ENCODE measurements at places on chromosomes 2 and 18.

GRCh38 chr2:172790404-172790803, 54.8 kb downstream of the RAPGEF4 start:
- DNase-seq = no peak

GRCh38 chr2:227973241-227973640, 101.8 kb downstream of the DAW1 start:
- DNase-seq = no peak

DNA sequence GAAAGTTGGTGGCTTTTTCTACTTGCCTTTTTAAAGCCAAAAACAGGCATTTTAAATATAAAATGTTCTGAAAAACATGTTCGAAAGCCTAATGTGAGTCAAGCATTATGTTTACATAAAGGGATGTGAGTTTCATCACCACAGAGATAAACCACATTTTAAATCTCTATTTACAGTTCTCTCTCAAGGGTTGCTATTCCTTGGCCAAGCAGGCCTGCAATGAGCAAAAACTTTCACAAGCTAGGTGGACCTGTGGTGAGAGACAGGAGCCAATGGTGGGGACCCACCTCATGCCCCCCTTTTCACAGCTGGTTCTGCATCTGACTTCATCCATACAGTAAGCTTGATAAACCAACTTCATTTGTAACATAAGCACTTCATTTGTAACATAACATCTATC, 65.1 kb downstream of the CUL3 start:
- DNase-seq = no peak

- DNase-seq = no peak
These were observed 85.3 kb upstream of the ACVR2A start for GRCh38 chr2:147759536-147759935.

- no peak for DNase-seq
These were observed 3.6 kb upstream of the PROM2 start for GRCh38 chr2:95270541-95271081.

- DNase-seq = no peak
These were observed 42.3 kb upstream of the FHOD3 start for GRCh38 chr18:36255072-36255698.

- no peak for DNase-seq
These were observed 198.2 kb downstream of the NDUFA10 start for GRCh38 chr2:239826786-239827522.

GRCh38 chr2:138780446-138780880, 273 bp upstream of the NXPH2 start:
- no peak for DNase-seq

DNA sequence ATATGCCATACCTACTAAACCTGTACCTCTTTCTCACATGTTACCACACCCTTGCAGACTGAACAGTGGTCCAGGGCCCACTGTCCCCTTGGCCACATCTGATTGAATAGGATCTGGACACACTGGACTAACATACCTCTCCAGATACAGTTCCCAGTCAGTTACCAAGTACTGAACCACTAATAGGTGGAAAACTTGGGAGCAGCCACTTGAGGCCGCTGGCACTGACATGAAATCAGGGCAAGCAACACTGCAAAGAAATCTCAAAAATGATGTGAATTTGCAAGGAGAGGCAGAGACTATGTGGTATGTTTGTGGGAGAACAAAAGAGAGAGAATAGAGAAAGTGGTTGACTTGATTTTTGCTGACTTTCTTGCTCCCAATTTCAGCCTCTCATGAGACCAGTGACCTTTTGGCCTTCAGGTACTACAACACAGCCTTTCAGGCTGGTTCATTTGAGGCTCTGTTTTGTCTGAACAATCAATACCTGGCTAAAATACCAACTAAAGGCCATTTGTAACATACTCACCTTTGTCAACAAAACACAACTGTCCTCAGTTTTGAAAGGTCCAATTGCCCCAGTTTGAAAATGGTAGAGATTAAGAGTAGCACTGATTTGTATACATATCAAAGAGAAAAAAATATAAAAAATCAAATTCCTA, 7.8 kb downstream of the GRB14 start:
- DNase-seq = no peak

GRCh38 chr2:140205093-140205492, 1424.9 kb upstream of the NXPH2 start:
- DNase-seq = no peak

DNA sequence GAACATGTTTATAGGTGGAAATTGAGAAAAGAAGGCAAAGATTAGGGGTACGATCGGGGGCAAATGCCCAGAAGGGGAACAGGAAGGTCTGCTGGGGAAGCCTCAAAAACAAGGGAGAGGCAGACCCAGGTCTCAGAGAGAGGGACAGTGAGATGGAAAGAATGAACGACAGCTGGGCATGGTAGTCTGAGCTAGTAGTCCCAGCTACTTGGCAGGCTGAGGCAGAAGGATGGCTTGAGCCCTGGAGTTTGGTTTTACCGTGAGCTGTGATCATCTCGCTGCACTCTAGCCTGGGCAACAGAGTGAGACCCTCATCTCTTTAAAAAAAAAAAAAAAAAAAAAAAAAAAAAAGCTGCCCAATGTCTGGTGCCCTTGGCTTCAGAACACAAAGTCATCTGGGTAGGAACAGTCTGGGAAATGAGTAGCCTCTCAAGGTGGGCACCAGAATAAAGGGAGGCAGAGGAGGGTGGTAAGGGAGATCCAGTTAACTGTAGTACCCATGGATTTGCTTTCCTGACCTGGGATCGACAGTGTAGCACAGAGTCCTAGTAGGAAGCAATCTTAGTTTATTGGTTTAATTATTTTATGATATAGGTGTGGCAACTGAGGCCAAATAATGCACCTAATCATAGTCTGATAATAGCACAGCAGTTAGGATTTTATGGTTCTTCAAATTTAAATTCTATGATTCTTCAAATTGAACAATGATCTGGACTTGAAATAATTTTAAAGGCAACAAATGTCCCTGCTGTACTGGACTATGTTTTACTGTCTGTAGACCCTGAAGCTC, 3.5 kb downstream of the RRM2 start:
- no peak for DNase-seq

DNA sequence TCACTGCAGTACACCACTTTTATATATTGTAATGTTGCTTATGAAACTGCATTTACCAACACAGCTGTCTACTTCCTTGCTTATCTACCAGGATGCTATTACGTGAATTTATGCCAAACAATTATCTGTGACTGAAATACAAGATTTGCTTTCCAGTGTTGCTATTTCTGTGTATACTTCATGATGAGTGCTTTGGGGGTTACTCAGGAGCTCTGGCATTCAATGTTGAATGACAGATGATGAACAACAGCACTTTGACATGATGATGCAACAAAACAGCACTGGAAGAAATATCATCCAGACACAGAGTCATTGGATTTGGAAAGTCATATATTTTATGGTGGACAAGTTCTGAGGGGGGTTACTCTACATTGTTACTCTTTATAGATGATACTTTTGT, 125.8 kb downstream of the NETO1 start:
- DNase-seq = no peak

DNA sequence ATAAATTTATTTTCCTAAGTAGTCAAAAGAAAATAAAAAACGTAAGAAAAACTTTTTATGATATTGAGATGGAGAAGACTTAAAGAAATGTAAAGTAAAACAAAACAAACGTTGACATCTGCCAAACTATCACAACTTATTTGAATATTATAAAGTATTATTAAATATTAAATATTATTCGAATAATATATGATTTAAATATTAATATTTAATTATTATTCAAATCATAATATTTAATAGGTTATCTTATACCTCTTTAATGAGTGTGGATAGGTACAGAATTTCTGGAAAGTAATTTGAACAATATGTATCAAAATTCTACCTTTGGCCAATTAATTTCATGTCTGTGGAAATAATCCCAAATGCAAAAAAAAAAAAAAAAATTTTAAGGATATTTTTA, 278.7 kb downstream of the RAD51AP2 start:
- no peak for DNase-seq

- DNase-seq = peak; percentile 46
These were observed 49.3 kb downstream of the ALPK2 start for GRCh38 chr18:58579561-58580047.

DNA sequence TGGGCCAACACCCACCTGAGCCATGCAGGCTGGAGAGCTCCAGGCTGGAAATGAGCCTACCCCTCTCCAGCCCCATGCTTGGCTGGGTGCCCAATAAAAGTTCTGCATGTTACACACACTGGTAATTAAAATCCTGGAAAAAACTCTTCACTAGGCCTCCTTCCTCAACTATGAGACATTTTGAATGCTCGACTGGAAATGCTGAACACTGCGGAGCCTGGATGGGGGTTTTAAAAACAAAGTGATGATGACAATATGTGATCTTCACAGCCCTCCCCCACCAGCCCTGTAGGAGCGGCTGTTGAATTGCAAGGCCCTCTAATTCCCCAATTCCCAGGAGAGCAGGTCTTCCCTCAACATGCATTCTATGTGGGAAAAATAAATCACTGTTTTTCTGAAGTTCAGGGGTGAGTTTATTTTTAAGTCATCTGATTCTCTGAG, 179.2 kb downstream of the TTC32 start:
- no peak for DNase-seq

- no peak for DNase-seq
These were observed 65.6 kb upstream of the UBXN4 start for GRCh38 chr2:135676031-135676430.

DNA sequence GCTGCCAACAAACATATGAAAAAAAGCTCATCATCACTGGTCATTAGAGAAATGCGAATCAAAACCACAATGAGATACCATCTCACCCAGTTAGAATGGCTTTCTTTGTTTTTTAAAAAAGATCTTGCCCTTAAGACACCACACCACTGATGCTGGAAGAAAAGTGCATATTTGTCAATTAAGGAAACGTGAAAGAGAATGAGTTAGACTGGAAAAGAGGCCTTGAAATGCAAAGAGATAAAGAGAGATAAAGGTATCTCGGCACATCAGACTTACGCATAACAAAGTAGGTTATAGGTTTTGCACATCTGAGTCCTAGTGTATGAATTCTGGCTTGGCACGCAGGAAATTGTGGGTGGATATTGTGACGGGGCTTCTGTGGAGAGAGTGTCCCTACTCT, 149.5 kb downstream of the MTX2 start:
- DNase-seq = no peak

DNA sequence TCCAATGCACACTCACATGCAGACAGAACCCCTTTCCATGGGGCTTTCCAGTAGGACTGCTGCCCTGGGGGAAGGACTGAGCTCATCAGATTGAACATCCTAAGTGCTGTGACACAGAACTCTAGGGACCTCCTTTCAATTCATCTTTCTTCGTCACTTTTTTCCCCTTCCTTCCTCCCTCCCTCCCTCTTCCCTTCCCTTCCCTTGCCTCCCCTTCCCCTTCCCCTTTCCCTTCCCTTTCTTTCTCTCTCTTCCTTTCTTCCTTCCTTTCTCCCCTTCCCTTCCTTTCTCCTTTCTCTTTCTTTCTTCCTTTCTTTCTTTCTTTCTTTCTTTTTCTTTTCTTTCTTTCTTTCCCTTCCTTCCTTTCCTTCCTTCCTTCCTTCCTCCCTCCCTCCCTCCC, 39.6 kb upstream of the GATA6 start:
- DNase-seq = no peak

GRCh38 chr2:3778851-3779495, 75.6 kb downstream of the DCDC2C start:
- no peak for DNase-seq

DNA sequence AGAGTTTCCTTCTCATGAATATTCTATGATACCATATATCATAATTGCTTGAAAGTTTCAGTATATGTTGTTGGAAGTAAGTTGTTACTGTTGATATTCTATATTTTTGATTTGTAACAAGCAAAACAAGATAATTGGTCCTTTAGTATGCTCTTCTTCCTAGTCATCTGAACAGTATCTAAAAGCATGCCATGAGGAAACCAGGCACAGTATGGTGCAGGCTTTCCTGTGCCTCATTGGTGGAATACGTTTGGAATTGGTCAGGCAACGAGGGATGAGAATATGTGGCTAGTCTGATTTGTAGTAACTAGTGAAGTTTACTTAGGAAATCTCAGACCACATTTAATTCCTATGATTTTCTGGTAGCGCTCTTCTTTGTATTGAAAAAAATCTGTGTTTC, 22.8 kb downstream of the ASXL3 start:
- no peak for DNase-seq

DNA sequence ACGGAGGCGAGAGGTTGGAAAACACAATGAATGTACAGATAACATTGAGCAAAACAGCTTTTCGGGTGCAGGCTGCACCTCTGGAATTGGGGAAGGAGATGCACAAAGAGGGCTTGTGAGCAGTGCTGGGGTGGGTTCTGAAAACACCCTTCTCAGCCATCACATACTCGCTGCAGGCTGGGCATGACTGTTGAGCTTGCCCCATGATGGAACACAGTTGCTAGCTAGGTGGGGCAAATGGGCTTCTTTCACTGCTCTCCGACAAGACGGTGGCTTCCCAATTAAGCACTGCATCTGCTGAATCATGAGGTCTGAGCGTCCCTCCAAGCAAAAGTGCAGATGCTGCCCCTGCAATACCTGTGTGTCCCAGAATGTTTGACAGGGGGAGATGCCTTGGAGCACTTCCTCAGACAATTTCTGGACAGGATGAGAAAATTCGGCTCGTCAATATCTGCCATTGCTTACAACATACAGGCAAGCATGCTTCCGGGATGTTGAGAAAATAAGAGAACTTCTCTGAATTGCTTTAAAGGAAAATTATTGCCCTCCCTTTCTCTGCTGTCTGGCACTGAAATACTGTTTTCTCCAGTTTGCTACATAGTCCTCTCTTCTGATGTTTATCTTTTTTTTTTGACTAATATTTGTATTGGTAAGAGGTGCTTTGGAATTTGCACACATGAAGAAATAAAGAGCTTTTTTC, 77.3 kb upstream of the SH3BP4 start:
- DNase-seq = no peak

GRCh38 chr2:105425936-105426625, 27.2 kb upstream of the FHL2 start:
- DNase-seq = no peak

- no peak for DNase-seq
These were observed 771 bp upstream of the IGFBP2 start for GRCh38 chr2:216632346-216632951.

DNA sequence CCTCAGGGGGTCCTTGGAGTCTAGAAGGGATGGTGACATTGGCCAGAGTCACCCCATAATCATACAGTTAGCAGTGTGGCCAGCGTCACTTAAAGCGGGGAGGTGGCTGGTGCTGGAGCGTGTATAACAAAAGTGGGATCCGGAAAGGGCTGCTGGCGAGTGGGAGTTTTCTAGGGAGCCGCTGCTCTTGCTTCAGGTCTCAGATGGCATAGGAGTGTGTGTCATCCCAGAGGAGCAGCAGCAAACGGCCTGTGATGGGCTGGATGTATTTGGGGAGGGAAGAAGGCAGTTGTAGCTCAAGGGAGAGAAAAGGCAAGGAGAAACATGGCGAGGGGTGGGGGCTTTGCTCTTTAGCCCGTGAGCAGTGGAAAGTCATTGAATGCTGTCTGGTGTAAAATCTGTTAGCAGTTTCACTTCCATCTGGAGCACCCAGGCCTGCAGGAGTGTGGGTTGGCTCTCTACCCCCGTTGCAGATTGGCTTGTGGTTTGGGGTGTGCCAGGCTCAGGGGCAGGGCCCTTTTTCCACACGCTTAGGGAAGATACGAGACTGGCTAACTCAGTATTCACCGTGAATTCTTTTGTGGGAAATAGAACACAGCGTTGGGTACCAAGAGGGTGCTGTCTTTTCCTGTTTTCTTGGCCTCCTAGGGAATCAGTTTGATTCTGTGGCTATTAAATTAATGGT, 120.5 kb downstream of the AGAP1 start:
- no peak for DNase-seq

Measured in vagina (tissue), 2 donors.